ENCODE measurements at places on chromosomes 1 and 21.

GRCh38 chr1:22978299-22978698 lies 5.6 kb upstream of the LACTBL1 start:
- no peak for DNase-seq

DNA sequence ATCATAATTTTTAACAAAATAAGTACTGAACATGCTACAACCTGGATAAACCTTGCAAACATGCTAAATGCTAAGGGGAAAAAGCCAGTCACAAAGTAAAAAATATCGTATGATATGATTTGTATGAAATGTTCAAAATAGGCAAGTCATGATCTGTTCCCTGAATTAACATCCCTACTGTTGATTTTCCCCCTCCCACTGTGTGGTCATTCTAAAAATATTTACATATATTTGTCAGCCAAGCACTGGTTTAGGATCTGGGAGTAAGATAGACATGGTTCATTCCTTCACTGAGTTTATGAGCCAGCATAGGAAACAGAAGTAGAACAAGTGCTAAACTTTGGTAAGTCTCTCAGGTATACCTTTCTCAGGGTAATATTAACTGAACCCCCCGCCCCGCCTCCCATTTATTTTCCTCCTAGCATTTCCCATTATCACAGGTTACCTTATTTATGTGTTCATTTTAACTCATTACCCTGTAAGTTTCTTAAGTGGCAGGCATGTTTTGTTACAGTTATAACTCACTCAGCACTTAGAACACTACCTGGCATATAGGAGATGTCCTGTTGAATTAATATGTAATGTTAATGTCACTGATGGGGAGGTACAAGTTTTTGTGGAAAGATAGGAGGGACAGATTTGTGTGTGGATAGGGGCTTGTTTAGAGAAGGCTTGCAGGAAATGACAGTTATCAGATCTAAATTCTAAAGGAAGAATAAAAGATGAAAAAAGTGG lies 12.3 kb downstream of the UQCRH start:
- no peak for DNase-seq

GRCh38 chr1:66248257-66248656 lies 285.7 kb upstream of the SGIP1 start:
- no peak for DNase-seq

GRCh38 chr1:220734571-220735326 lies 13.4 kb upstream of the MTARC2 start:
- DNase-seq, result no peak

GRCh38 chr1:198116069-198116468 lies 40.7 kb upstream of the NEK7 start:
- DNase-seq, result no peak

GRCh38 chr1:181947441-181947840 lies 114.1 kb downstream of the ZNF648 start:
- no peak for DNase-seq

GRCh38 chr1:211986628-211987254 lies 48.6 kb downstream of the INTS7 start:
- no peak for DNase-seq

DNA sequence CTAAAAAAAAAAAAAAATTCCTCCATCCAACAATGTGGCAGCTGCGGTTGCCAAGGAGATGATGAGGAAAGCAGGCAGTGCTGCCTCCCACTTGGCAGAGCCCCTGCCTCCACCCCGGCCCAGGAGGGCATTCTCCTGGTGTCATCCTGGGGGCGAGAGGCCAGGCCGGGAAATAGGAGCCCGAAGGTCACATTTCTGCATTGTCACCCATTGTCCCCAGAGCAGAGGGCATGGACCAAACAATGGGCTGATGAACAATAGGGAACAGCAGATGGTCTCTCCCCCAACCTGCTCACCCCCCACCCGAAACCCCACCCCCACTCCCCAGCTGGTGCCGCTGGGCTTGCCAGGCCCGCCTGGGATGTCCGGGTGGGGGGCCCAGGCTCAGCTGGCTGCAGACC lies 37.3 kb downstream of the CAMK2N1 start:
- DNase-seq, result no peak

DNA sequence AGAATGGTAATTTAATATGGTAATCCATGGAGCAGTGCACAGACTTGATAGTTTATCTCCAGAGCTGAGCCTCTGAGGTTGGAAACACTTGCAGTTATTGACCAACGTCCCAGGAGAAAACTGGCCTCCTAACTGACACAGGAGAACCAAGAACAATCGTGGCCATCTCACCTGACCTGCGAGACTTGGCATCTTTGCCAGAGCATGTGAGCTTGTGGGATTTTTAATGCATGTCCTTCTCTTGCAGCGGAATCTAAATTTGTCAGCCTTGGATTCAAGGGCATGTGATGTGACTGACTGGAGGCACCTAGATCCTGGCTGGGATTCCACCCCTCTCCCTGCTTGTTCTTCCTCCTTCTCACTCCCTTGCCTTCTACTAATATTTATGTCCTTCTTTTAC lies 27.8 kb upstream of the SLC26A9 start:
- DNase-seq, result no peak

- DNase-seq, result no peak
Observed at GRCh38 chr1:204633665-204634064, 51.9 kb downstream of the LRRN2 start.

DNA sequence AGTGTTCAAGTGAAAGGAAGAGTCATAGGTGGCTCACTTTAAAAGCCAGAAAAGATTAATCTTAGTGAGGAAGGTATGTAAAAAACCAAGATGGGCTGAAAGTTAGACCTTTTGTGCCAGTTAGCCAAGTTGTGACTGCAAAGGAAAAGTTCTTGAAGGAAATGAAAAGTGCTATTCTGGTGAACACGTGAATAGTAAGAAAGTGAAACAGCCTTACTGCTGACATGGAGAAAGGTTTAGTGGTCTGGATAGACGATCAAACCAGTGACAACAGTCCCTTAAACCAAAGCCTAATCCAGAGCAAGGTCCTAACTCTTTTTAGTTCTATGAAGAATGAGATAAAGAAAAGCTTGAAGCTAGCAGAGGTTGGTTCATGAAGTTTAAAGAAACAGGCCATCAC lies 106.4 kb downstream of the CTH start:
- DNase-seq, result no peak

DNA sequence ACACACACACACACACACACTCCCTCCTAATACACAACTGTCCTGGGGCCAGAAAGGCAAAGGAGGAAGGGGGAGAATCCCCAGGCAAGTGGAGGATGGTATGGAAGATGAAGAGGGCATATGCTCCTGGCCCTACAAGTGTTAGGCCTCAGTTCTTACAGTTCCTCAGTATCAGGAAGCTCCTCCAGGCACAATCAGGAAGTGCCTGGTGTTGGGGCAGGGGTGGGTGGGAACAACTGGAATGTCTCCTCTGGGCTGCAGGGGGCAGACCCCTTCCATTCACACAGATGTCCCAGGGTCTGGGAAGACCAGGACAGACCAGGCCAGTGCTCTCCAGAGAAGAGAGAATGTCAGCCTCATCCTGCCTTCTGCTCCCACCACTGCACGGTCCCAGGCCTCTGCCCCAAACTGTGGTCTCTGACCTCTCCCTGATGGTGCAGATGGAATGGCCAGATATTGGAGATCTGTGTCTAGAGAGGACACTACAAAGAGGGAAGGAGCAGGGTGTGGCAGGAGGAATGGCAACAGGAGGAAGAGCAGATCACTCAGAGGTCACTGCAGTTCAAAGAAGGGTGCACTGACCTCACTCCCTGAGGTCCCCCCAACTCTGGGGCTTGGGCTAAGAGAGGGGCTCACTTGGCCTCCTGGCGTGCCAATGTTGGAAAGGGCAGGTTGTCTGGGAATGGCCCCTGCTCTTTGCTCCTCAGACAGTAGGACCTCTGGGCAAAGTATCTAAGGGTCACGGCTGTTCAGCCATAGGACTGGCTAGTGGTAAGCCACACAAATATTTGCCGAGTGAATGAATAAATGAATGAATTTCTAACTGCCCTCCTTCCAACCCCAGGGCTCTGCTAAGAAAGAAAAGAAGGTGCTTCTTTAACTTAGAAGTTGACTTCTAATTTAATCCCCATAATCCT lies 2.5 kb upstream of the DENND2D start:
- DNase-seq, result no peak

DNA sequence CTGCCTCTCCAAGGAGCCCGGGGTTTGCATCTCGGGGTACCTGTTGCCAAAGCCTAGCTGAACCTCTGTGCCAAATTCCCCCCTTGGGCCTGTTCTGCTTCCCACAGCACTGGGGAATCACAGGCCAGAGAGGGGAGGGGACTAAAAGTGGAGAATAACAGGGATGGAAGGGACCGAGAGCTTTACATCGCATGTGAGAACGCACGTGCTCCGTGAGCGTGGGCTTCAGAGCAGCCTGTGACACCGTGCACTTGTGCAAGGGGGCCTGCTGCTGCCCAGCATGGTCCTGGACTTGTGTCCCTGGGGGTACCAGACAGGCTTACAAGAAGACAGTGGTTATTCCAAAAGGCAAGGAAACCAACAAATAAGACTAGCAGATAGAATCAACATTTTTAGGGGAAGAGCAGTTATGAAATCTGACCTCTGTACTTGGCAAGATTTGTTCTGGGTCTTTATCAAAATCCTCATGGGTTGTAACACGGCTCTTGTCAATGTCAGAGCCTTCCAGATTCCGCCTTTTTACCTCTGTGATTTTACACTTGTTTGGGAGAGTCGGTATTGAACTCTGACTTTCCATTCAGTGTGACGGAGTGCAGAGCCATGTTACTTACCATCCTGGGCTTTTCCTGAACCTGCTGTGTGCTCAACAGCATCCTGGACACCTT lies 36.2 kb upstream of the TNFRSF1B start:
- DNase-seq, result no peak

DNA sequence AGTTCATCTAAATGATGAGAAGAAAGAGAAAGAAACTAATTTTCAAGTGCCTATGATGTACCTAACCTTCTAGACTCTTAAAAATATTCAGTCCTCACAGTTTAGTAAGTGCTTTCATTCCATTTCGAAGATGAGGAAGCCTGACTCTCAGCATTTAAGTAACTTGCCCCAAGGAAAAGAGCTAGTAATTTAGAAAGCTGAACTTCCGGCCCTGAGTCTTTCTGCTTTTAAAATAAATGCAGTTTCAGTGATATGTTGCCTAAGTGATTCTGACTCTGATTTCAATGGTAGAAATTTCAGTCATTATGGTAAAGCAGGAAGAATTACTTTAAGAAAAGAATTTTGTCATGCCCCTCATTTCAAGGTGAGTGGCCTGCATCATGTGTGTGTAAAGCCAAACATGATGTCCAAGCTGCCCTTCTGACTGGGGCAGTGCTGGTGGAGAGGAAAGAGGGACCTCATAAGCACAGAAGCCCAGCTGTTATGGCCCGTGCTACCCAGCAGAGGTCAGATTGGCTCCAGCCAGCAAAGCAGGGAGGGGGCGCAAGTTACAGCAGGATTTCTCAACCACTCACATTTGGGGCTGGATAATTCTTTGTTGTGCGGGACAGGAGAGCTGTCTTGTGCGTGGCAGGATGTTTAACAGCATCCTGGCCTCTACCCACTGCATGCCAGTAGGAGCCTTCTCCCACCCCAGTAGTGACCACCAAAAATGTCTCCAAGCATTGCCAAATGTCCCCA lies 10.7 kb downstream of the ATP1A4 start:
- no peak for DNase-seq

- DNase-seq, result no peak
Observed at GRCh38 chr1:26913754-26914619, at the start of gene NR0B2. TSS of gene NR0B2 (minus strand) at chr1:26913975. CDS start at chr1:26913940, 35 bp downstream.

DNA sequence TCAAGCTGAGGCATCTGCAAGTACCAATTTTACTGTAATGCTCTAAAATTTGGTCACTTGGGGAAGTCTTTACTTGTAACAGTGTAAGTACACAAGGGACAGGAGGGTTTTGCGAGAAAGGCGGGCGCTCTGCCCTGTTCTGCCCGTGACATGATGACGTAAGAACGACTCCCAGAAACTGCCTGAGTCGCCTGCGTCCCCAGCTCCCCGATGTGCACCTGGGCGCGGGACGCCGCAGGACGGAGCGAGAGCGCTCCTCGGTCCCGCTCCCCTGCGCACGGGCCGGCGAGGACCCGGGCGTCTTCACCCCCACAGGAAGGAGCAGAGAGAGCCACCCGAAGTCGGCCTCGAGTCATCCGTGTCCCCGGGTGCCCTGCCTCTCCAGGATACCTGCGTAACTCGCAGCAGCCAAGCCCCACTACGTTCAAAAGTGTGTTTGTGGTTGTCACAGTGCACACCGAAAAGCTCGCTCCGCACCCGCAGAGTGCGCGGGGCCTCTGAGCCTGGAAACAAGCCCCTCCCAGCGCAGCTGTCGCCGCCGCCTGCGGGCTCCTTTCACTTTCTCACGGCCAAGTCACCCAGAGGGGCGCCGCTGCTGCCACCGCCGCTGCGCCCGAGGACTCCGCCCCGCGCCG lies 3.3 kb upstream of the ZBTB18 start:
- DNase-seq, result no peak

DNA sequence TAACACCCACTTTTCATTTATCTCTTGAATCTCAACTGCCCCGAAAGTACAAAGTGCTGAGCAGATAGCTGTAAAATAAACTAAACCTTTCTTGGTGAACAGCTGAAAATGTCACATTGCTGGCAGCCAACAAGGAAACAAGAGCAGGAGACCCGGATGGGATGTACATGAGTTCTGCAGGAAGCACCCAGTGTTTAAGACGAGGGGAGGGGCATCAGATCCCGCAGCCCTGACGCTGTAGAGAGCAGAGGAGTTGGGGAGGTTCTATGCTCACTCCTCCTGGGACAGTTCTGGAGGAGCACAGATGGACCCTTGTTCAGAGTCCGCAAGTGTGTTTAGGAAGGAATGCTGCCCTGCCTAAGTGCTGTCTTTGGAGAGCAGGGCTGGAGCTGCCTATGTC lies 32.0 kb upstream of the EPHA8 start:
- no peak for DNase-seq

- no peak for DNase-seq
Observed at GRCh38 chr1:8844501-8845006, 27.1 kb upstream of the RERE start.

DNA sequence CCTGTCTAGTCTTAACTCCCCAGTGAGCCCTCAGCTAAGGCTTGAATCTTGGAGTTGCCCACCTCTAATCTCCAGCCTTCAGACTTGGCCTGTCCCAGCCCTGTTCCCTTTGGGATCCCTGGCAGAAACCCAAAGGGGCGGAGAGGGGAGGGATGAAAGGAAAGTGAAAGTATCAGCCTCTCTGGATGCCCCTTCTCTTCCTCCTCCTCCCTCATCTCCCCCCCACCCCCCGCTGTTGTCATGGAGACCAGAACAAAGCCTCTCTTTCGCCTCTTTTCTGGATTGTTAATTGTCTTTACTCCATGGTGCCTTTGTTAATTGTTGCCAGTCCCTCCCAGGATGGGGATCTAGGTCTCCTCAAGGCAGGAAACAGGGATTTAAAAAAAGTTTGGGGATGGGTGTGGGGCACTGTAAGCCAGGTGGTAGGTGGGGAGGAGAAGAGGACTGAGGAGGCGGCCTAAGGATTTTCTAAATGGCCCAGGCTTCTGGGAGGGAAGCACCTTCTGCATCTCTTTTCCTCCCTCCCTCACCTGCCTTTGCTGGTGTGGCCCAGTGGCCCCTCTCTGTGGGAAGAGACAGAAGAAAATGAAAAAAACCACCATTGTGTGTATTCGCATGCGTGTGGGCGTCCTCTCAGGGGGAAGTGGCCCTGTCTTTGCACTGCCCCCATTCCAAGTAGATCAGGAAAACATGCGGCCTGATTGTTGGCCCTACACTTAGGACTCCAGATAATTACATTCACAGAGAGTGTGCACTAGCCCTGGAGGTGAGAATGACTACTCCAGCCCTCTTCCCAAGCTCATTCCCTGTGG lies 7.5 kb upstream of the SOX13 start:
- no peak for DNase-seq
